GM10248 (cell line): ENCODE measurements at places on chromosomes 2 and 18.

DNA sequence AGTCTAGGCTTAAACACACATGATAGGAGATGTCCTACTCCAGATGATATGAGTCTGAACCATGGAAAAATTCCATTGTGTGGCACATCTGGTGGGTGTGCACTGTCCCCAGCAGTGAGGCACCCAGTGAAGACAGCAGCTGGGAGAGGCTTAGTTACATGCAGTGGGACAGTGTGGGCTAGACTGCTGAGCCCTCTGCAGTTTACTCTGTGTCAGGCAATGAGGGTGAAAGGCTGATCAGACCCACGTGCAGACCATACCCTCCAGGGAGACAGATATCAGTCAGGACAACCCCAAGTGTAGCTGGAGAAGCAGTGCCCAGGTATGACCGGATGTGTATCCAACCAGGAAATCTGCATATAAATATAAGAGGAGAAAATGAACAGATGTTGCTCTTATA lies 13.4 kb downstream of the IL37 start:
- DNase-seq = no peak

GRCh38 chr2:202574541-202574940 lies 60.2 kb upstream of the FAM117B start:
- DNase-seq = no peak

GRCh38 chr2:240953426-240954410 lies 44.7 kb upstream of the SNED1 start:
- no peak for DNase-seq

- DNase-seq = no peak
Measured at GRCh38 chr2:24508878-24509277, 17.8 kb downstream of the NCOA1 start.

DNA sequence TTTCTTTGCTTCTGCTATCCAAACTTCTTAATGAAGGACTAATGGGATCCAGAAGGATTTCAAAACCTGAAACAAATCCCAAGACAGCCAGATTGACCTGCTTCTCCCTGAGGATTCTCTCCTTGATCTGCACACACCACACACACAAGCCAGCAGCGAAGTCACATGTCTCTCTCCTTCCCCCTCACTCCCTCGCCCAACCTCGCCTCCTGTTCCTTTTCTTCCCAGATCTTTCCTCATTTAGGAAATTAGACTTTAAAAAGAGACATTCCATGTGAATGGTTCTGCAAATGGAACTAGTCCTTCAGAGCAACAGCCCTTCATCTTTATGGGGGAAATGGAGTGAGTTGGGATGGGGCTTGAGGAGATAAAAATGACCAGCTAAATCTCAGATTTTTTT lies 639.1 kb upstream of the SETBP1 start:
- no peak for DNase-seq

DNA sequence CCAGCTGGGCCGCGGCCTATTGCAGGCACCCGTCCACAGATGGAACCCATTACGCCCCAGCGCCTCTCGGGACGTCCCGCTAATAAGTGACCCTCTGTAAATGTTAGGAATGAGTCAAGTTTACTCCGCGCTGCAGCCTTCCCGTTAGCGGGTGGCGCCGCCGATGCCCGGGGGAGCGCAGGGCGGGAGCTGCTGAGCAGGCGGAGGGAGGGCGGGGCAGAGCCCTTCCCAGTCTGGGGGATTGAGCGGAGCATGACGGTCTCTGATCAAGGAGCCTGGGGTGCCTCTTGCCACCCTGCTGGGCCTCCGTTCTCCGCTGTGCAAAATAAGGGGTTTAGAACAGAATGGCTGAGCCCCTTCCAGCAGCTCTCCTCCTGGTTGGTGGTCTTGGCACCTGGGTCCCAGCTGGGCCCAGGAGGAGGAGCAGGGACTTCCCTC lies 10.5 kb downstream of the CROCC2 start:
- DNase-seq = no peak

- no peak for DNase-seq
Measured at GRCh38 chr2:128513116-128513960, 194.7 kb upstream of the HS6ST1 start.

- no peak for DNase-seq
Measured at GRCh38 chr2:217429981-217430500, 570.2 kb upstream of the TNP1 start.

DNA sequence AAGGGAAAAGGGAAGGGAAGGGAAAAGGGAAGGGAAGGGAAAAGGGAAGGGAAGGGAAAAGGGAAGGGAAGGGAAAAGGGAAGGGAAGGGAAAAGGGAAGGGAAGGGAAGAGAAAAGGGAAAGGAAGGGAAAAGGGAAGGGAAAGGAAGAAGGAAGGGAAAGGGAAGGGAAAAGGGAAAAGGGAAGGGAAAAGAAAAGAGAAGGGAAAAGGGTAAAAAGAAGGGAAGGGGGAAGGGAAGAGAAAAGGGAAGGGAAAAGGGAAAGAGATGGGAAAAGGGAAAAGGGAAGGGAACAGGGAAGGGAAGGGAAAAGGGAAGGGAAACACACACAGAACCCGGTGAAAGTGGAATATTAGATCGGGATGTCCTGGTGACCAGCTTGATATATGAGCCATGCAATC lies 40.8 kb downstream of the EIPR1 start:
- DNase-seq = no peak

GRCh38 chr2:54455131-54455562 lies 980 bp upstream of the SPTBN1 start:
- no peak for DNase-seq

DNA sequence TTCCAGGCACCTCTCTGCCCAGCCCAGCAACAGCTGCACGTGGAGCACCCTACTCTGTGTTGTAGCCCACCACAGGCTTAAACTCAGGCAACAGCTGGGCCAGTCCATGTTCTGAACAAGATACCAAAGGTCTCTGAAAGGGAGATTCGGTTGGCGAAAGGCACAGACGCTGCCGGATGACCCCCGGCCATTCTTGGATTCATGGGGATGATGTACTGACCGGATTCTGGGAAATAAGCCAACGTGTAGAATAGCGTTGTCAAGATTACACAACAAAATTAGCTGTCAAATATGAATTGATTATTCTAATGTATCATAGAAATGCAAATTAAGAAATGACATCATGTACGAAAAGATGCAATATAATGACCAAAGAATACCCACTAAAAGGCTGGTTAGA lies 283.0 kb upstream of the PXDN start:
- no peak for DNase-seq

- no peak for DNase-seq
Measured at GRCh38 chr2:3316456-3317276, 61.0 kb downstream of the EIPR1 start.

DNA sequence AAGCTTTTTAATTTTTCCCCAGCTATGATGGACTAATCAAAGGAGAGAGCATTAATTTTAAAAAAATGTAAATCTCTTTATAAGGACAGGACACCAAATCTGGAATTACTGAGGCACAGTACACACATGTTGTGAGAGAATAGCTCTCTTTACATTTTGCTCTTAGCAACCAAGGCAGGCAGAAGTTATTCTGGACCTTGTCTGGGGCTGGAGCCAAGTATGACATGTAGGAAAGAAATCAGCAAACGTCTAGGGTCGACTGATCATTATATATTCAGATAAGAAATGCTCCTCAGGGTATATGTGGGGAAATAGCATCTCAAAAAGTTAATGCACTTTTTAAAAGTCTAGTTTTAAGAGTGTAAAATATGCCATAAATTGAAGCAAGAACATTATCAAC lies 1330.0 kb upstream of the CELF4 start:
- DNase-seq = no peak

- no peak for DNase-seq
Measured at GRCh38 chr18:28690836-28691495, 514.0 kb upstream of the CDH2 start.

DNA sequence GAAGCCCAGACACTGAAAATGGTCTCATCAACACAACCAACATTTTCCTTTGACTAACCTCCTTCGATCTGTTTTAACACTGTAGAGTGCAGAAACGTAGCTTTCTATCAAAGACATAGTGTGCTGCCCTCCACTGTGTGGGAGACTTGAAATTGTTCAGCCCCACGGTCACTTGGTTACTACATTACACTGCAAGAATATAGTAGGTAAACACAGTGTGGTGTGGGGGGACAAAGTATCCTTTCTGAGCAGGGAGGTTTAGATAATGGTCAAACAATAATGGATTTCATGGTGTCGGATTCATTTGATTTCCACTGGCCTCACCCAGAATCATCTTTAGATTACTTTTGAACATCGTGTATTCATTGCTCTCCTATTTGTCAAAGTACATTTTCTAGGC lies 181.0 kb downstream of the ERBB4 start:
- no peak for DNase-seq

- DNase-seq = no peak
Measured at GRCh38 chr2:31962757-31963361, 47.9 kb downstream of the MEMO1 start.

GRCh38 chr2:75720525-75720924 lies 9.8 kb upstream of the GCFC2 start:
- no peak for DNase-seq

DNA sequence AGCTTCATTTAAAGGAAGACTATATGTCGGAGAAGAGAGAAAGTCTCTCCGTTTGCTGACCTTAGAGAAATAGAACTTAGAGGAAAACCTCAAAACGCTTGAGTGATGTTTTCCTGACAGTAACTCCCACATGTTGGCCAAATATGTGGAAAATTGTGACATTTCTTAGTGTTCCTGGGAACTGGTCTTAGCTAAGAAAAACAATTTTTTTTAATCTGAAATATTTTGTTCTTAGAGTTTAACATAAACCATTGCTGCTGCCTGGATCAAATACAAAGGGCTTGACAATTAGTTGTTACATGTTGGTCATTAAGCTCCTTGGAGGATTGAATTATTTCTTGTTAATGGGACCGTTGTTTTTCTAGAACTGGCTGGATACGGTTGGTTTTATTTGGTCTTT lies 16.3 kb downstream of the DYNC2LI1 start:
- DNase-seq = no peak

GRCh38 chr2:173124441-173124840 lies 48.8 kb downstream of the MAP3K20 start:
- DNase-seq = no peak

DNA sequence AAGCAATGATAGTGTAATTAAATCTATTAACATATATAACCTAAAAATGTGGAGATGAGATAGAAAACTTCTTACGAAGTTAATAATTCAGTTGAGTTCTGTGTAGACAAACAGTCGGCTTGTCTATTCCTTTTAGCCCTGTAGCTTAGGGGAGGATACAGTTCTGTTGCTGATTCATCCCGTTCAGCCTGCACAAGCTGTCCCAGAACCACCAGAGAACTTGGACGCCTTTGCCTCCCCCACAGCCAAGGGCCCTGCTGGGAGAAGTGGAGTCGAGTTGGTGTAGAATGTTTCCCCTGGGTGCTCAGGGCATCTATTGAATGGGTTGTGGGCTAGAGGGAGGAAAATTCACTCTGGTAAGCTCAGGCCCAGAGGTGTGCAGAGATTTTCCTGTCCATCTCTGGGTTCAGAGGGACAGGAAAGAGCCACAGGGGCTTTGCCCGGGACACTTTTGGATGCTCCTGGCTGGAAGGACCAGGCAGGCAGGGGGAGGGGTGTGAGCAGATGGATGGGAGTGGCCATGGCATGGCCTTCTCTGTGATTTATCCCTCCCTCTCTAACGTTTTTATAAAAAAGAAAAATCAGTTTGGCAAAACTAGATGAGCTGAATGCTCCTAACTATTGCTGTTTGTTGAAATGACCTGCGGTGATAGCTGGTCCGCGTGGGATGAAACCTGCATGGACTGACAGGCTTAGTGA lies 42.8 kb upstream of the GALR1 start:
- DNase-seq = no peak

- no peak for DNase-seq
Measured at GRCh38 chr18:5600378-5601071, 56.7 kb upstream of the EPB41L3 start.

GRCh38 chr2:41967476-41968181 lies 80.2 kb upstream of the PKDCC start:
- no peak for DNase-seq

GRCh38 chr2:37934591-37935513 lies 9.8 kb downstream of the RMDN2 start:
- peak; percentile 70 for DNase-seq

- DNase-seq = no peak
Measured at GRCh38 chr2:37415128-37415820, 70.8 kb downstream of the QPCT start.

DNA sequence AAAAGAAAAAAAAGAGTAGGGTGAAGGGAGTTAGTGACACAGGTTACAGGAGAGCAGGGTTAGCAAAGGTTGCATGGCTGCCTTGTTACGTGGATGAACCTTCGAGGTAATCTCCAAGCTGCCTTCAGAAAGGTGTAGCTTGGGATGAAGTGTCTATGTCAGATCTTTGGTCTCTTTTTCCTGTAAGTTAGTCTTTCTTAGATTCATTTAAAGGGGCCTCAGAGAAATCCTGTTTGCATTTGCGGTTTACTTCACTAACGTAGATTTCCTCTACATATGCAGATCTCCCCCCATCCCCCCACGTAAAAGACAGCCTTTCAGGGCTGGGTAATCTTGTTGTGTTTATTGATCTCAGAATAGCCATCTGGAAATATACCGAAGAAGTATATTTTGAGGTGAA lies 83.7 kb downstream of the MTA3 start:
- DNase-seq = no peak

DNA sequence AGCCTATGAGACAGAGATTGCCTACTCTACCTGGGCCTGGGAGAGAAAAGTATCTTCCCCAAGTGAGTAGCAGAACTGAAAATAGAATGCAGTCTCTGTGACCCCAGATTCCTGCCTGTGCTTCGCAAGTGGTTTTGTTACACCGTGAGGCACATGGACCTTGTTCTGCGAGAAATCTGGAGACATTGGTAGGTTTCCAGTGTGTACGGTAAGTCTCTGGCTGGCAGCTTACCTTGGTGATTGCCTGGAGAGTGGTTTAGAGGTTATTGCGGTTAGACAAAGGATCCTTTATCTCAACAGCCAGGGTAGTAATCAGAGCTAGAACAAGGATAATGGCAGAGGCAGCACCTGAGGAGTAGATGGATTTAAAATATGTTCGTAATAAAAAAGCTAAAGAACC lies 606.0 kb upstream of the GCFC2 start:
- DNase-seq = no peak

- no peak for DNase-seq
Measured at GRCh38 chr2:129606496-129607270, 372.8 kb upstream of the RAB6C start.

- DNase-seq = no peak
Measured at GRCh38 chr2:3299130-3299529, 78.5 kb downstream of the EIPR1 start.

DNA sequence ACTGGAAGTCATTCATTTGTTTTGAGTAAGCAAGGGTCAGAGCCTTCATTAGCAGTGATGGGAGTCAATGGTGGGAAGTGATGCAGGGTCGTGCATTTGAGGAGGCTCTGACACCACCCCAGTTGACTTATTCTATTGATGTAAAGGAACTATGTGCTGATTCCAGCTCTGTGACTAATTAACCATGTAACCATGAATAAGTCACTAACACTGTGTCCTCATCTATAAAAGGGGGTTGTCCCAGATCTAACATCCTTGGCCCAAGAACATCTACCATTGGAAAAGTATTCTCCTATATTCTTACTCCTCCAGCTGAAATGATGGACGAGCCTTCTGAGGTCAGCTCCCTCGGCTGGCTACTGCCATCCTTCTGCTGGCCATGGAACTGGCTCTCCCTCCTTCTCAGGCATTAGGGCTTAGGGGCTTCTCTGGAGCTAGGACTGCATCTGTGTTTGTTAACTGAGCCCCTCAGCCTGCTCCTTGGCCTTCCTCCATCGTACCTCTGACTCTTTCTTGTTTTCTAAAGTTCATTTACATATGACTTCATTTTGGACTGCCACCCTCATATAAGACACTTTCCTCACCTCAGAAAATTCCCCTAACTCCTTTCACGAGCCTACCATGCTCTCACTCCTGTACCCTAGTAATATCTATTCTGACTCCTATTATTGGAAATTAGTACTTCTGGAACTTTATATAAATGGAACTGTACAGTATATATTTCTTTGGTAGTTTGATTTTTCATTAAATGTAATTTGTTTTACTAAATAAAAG lies 115.5 kb downstream of the KCTD1 start:
- DNase-seq = no peak
